ENCODE measurements at places on chromosomes 6 and 20.
A peak's percentile ranks its signal among the peaks of the same experiment; 100 is the strongest.

DNA sequence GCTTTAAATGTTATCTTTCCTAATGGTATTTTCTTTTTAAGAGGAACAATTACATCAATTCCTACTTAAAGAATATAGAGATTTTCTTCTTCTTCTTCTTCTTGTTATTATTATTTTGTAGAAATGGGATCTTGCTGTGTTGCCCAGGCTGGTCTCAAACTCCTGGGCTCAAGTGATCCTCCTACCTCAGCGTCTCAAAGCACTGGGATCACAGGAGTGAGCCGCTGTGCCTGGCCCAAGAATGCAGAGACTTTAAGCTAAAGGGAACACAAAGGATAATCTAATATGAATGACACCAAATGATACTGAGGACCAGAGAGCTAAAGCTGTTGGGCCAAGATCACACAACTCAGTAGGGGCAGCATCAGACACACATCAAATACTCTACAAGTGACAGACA lies 87.4 kb upstream of the FOXQ1 start:
- DNase-seq: no peak

DNA sequence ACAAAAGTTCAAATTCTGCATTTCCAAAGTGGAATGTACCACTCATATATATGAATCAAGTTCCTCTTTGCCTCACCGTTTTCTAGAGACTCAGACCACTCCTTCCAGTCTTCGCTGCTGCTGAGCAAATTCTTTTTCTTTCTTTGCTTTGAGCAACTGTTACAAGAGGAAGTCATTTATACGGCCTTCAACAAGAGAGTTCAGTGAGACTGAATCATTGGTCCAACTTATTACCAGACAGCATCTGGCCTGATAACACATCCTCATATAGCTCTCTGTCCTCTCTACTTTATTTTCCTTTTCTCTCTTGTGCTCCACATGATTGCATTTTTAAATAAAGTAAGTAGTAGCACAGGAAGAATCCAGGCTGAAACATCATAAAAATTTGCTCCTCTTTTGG lies 652.7 kb downstream of the PHF3 start:
- no peak for DNase-seq

- peak; percentile 17 for DNase-seq
These were observed 118.3 kb upstream of the FAM184A start for GRCh38 chr6:119196715-119197114.

DNA sequence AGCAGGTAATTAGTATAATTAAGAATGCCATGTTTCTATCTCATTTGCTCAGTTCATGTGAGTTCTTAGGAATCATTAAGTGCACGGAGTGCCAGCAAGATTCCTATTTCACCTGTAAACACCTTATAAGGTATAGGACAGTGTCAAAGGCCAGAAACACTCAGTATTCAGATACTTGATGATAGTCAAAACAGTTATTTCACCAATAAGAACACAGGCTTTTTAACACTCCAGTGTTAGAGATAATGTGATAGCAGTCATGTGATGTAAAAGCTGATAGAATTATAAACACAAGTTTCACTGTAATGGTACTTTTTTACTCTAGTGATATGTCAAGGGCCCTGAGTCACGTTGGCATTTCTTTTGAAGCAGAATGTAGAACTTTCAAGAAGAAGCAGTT lies at the start of gene GPRC6A:
GPRC6A (minus strand) TSS at position 101 of the 400 bp plus-strand sequence; CDS start at position 31, 70 bp downstream.
- no peak for DNase-seq

DNA sequence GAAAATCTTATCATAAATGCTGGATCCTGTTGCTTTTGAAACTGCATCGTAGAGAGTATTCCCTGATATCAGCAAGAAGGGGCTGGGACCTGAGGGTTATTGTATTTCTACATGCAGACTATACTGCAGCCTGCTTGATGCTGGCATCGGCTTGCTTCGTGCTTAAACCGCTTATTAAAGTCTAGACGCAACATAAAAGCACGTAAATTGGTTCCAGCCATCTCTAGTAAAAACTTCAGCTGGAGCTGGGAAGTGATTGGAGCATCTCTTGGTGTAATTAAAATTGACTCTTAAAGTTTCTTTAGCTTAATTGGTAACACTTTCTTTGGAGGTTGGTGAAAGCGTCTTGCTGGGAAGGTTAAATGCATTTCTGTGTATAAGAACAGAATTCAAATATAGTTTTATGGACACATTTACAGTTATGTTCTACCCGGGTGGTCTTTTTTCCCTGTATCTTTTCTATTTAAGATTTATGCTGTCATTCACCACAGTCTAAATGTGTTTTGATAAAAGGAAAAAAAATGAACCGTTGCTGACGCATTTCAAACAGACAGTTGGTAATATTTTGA lies 139.0 kb upstream of the JAG1 start:
- no peak for DNase-seq

DNA sequence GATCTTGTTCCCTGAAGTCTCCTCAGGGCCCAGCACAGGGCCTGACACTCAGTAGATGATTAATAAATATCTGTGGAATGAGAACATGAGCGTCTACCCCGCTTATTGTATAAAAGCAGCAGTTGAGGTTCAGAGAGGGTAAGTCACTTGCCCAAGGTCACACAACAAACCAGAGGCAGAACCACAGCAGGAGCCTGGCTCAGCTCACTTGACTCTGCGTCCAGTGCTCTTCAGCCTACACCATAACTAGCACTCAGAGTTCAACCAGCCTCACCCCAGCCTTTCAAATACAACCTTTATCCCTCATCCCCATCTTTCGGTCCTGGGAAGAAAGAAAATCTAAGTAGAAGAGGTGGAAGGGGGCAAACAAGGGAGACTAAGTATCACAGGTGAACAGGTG lies 24.9 kb upstream of the NOL4L start:
- DNase-seq: no peak

DNA sequence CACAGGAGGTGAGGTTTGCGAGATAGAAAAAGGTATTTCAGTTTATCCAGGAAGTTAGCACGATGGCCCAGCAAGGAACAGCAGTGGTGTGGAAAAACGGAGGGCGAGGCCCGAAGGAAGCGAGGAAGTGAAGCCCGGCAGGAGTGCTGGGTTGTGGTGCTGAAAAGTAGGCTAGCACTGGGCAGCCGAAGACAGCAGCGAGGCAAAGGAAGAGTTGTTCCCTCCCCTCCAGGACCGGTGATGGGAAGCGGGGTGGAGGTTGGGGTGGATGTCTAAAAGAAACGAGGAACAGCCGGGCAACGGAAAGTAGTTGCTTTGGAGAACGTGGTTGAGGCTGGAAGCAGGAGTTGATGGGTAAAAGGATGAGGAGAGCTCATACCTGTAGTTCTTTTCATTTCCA lies 1.4 kb downstream of the METTL24 start:
- DNase-seq: no peak

GRCh38 chr6:29887330-29887818 lies 55.0 kb upstream of the HLA-A start:
- DNase-seq: peak; percentile 26

DNA sequence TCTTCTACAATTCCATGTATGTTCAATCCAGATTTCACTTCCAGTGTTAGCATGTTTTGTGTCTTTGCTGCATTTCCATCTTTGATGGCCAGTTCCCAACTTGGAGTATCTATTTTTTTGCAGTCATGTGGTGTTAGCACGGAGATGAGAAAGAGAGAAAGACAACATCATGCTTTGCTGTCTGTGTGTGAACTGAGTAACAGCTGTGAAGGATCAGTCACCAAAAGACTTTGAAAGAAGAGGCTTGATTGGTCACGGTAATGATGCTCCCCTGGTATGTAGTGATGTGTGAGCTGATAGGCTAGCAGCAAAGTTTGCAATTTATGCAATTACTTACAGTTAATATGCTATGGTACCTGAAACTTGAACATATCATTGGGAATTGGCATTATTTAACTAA lies 731.3 kb upstream of the NRSN1 start:
- no peak for DNase-seq

DNA sequence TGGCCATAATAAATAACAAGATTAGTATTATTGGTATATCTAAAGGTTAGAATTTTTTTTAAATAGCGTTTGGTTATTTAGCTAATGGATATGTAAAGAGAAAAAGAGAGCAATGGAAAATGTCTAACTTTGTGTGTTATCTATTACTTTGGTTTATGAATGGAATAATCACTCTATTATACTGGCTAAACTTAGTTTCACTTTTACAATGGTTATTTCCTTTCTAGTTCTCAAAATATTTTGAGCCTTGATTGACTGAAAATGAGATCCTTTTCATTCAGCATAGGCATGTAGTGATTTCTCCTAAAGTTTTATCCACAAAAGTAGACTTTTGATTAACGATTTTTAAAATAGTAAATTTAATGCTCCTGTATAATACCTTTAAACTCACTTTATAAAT lies 51.6 kb upstream of the MLIP start:
- DNase-seq: no peak

GRCh38 chr20:58447511-58448391 lies 58.7 kb downstream of the VAPB start:
- peak; percentile 42 for DNase-seq

DNA sequence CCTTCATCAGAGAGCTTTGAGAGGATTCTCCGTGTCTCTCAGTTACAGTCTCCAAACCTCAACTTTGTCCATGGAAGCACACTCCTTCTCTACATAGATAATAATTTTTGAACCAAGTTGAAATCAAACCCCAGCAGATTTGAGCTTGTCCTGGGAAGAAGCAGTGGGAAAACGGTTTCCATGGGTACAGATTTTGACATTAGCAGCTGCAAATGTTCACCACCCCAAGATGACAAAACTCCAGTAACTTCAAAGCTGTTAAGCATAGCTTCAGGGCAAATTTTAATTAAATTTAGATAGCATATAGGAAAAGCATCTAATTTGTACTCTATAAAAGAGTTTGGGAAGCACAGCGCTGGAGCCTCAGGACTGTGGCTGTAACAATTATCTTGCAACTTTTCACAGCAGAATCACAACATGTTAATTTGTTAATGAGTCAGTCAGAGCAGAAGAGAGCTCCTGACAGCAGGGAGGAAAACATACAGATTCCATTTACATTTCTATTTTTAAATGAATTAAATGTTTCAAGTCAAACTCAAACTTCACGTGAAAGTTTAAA lies 240.7 kb downstream of the BMP7 start:
- no peak for DNase-seq

DNA sequence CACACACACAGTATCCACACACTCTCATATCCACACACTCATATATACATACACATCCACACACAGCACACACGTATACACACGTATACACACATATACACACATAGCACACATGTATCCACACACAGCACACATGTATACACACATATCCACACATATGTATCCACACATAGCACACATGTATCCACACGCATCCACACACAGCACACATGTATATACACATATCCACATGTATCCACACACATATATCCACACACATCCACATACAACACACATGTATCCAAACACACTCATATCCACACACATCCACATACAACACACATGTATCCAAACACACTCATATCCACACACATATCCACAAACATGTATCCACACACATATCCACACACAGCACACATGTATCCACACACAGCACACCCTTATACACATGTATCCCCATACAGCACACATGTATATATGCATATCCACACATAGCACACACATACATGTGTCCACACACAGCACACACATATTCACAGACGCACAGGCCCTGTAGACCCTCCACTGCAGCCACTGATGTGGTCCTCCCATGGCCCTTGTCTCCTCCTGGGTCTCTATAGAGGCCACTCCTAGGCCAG lies 172.1 kb downstream of the CDH4 start:
- no peak for DNase-seq

- DNase-seq: no peak
These were observed 228.6 kb downstream of the TBC1D7 start for GRCh38 chr6:13099771-13100170.

DNA sequence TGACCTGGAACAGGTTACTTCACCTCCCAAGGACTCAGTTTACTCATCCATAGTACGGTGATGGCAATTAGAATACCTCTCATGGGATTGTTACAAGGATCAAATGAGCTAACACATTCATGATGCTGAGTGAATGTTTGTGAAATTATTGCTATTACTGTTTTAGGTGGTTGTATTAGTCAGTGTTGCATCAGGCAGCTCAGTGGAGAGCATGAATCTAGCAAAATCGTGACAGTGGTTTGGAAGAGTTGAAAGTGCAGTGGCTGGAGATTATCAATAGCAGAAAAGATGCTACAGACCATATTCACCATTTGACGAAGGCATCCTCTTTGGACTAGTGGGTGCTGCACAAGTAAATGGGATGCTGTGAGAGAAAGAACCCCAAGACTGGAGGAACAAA lies 50.4 kb upstream of the CTNNBL1 start:
- DNase-seq: no peak

DNA sequence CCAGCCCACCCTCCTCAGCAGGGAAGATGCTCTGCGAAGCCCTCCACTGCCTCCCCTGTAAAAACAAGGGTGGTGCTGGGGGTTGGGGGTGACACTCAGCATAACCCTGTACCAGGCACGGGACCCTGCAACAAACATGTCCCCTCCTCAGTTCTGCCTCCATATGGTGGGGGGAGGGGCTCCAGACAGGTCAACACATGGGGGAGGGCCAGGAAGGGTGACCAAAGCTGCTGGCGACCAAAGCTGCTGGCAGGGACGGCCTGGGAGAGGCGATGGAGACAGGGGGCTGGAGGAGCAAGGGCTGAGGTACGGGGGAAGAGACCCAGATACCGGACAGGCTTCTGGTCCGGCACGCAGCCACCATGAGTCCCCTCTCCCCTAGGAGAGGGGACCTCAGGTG lies 123.2 kb downstream of the TAF4 start:
- DNase-seq: no peak

GRCh38 chr6:98033617-98034016 lies 750.6 kb upstream of the MMS22L start:
- no peak for DNase-seq

GRCh38 chr20:56503916-56504315 lies 20.6 kb upstream of the FAM209A start:
- no peak for DNase-seq

DNA sequence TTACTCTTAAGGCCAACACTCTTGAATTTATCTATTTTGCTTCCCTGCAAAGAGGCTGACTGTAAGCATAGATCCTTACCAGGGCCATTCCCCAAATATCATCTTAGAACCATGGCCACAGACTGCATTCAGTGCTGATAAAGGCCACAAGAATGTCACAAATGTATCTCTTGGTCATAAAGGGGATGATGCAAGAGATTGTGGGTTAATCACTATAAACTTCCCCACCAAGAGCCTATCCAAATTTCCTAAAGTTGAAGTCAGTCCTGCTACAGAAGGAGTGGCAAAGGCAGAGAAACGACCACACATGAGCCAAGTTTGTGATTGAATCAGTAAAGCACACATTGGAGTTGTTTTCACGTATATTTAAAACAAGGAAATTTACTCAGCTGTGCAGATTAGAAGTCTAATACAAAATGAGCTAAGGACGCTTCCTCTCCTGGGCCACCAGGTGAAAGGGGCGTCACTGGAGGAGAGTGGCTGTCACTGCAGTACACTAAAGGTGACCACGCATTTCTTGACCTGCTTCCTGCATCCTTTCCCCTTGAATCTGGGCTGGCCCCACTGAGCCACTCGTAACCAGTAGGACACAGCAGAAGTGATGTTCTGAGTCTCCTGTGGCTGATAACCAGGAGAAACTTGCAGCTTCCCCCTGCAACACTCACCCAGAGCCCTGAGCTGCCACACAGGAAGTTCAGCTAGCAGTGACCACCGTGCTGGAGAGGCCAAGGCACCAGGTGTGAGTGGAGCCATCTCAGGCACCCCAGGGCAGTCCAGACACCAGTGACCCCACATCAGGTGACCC lies 181.9 kb downstream of the SYNDIG1 start:
- DNase-seq: no peak

Data from dermis microvascular lymphatic vessel endothelial cell (primary cell).